ENCODE measurements at places on chromosomes 6 and 20.
A peak's percentile ranks its signal among the peaks of the same experiment; 100 is the strongest.

DNA sequence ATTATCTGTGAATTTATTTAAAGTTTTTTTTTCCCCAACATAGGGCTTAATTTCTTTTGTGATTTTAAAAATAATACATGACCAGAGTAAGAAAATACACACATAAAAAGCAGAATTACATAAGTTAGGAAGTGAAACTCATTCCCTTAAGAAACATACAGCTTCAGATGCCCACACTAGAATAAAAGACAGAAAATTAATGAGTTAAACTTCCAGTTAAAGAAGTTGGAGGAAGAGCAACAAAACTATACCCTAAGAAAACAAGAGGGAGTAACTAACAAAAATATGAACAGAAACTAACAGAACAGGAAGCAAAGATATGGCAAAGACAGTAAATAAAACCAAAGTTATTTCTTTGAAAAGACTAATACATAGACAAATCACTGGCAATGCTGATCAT, 107.6 kb upstream of the CEP85L start:
- no peak for DNase-seq

DNA sequence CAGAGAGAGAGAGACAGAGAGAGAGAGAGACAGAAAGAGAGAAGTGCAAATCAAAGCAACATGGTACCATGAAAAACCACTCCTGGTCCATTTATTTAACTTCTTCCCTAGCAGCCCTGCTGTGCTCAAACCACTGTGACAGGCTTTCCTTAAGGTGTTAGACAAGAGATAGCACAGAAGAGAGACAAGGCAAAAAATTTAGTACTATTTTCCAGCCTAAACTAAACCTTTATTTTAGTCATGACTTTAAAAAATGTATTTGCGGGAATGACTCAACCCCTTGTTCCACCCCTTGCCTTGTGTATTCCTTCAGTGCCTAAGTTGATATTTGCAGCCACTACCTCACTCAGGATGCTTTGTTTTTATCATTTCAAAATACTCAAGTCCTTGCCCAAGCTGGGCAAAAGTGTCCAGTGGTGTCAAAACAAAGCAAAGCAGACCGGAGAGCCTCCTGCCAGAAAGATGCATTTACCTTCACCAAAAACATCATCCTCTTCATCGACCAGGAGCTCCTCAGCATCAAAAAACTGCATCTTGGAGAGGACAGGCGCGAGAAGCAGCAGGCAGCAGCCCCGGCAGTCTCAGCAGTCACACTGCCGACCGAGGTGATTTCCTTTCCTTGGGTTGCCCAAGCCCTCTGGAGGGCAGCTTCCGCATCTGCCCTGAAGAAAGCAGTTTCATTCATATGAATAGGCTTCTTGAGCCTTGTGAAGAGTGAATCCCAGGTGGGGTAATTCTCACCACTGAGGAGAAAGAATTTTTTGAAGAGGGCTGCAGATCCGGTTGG, at the start of gene RIPOR2:
Gene RIPOR2, minus strand, starts transcription at position 595 of the 787 bp plus-strand sequence. Its CDS starts 62 bp downstream, at position 533.
- no peak for DNase-seq

- DNase-seq: no peak
Measured at GRCh38 chr6:54013966-54014365, 97.3 kb upstream of the MLIP start.

- no peak for DNase-seq
Measured at GRCh38 chr6:122671251-122671650, 61.0 kb downstream of the PKIB start.

GRCh38 chr6:96777113-96777512, 60.2 kb downstream of the GPR63 start:
- DNase-seq: no peak

GRCh38 chr6:41917528-41917927, 3.4 kb downstream of the MED20 start:
- DNase-seq: peak; percentile 96

DNA sequence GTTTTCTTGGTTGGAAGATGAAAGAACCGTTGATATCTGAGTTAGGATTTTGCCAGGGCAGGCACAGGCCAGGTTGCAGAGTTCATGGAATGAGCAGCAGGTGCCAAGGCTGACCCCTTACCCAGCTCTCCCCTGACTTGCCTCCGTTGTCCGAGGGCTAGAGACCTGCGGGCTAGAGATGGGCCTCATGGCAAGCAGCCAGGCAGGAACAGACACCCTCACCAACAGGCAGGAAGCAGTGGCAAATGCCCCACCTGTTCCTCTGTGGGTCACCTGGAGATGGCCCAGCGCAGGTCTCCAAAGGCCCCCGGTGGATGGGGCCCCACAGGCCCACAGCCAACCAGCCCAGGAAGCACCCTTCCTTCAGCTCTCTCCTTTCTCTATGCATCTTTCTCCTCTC, 186.7 kb upstream of the PMEPA1 start:
- no peak for DNase-seq

- no peak for DNase-seq
Measured at GRCh38 chr20:35436177-35436573, 1.9 kb downstream of the GDF5 start.

GRCh38 chr6:29976253-29976587, 33.9 kb downstream of the HLA-A start:
- no peak for DNase-seq

DNA sequence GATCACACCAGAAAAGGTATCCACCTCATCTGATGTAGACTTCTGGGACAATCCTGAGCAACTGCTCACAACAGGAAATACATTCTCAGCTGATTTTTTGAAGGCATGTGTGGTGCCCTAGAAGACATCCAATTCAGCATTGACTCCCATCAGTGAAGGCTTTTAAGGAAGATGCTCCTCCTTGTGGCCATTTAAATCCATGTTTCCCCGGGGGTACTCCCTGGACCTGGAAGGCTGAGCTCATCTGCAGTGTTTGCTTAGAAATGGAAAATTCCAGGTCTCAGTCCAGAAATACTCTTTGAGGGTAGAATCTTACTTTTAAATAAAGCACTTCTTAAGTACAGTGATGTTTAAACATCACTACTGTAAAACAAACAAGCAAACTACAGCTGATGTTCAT, 195.5 kb upstream of the PDE10A start:
- no peak for DNase-seq

- no peak for DNase-seq
Measured at GRCh38 chr20:9099372-9099771, 30.5 kb downstream of the PLCB4 start.

GRCh38 chr6:112579601-112580000, 232.5 kb downstream of the RFPL4B start:
- DNase-seq: peak; percentile 18

DNA sequence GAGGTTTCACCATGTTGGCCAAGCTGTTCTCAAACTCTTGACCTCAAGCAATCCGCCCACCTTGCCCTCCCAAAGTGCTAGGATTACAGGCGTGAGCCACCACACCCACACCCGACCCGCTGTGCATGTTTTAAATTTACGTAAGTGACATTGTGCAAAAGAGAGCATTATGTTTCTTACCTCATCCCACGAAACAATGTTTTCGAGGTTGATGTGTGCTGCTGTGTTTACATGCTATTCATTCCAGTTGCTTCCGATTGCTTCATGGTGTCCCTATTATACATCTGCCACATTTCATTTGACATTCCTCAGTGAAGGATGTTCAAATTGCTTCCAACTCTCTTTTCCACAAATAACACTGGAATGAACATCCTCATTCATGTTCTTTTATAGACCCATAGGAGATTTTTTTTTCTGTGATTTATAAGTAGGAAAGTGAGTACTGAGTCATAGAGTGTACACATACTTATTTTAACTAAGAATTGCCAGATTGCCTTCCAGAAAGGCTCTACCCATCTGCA, 403.9 kb upstream of the JARID2 start:
- peak; percentile 99 for DNase-seq

DNA sequence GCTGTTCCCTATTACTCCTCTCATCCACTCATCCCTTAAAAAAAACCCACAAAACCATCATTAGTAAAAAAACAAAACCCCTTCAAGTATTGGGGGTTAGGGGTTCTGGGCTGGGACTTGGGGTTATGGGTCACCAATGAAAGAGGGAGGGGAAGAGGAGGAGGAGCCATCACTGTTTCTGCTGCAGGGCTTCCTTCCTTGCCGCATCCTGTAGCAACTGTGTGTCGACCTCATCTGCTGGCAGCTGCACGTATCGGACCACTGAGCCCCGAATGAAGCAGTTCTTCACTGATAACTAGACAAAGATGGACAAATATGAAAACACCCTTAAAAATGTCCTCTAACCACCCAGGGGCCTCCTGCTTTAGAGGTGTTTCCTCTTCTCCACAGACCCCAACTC, 2.0 kb upstream of the VARS1 start:
- no peak for DNase-seq

GRCh38 chr20:37981568-37981967, 51.7 kb downstream of the TTI1 start:
- no peak for DNase-seq

GRCh38 chr6:85684809-85685171, 42.1 kb upstream of the SYNCRIP start:
- DNase-seq: no peak

GRCh38 chr20:33858666-33859065, 47.5 kb downstream of the CHMP4B start:
- DNase-seq: no peak

DNA sequence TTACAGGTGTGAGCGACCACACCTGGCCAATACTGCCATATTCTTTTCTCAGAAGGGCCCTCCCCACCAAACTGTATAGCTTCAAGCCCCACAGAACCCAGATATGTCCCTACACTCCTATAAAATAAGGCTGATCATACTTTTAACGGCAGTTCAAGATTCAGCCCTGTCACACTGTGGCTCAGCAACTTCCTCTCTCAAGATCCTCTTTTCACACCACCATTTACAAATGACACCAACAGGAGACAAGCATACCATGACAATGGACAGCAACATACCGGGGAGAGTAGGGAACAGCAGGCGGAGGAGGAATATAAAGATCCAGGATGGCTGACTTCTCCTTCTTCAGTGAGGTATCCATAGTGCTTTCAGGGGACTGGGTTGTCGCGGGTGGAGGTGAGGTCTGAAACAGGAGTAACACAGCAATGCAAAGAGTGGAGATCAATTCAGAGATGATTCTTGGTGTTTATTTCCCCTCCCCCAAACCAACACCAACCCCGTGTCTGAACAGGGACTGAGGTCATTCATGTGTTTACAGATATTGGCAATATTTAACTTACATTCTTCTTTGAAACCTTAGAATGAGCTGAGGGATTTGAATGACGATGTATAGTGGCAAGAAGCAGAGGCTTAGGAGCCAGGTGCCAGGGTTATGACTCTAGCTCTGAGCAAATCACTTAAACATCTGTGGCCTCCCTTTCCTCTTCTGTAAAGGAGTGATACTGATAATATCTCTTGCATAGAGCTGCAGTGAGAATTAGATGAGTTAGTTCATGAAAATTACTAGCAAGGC, 57.6 kb upstream of the IPCEF1 start:
- peak; percentile 73 for DNase-seq

DNA sequence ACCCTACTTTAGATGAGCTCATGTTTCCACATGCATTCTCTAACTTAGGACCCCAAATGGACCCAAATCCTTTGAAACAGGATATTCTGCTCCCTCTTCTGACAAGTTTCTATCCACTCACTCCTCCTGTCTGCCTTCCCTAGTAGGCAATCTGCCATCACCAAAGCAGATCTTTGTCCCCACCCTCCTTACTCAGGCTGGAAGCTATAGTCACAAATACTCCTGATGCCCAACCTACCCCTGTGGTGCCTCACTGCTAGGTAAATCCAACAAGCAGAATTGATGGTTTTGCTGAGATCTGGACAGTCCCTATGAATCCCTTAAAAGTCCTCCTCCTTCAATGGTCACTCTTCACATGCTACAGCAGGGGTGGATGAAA, 21.7 kb downstream of the ELOVL5 start:
- DNase-seq: no peak

- DNase-seq: no peak
Measured at GRCh38 chr6:32843331-32843978, 392 bp downstream of the PSMB8 start.

GRCh38 chr6:91633374-91634111, 1046.7 kb upstream of the MAP3K7 start:
- no peak for DNase-seq

DNA sequence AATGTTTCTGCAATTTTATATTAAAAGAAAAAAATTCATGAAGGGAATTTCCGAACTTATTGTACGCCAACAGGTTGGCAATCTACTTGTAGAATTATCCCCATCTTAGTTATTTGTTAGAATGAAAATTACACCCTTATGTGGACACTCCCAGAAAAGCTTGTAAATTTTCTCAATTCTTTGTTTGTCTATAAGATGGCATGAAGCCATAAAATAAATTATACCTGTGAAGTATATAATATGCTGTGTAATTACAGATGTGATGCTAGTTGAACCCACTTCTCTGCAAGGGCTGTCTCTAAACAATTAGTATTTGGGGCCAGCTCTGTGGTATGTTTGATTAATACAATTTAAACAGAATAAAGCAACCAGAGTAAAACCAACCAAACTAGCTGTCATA, 52.1 kb upstream of the DSP start:
- no peak for DNase-seq

- peak; percentile 89 for DNase-seq
Measured at GRCh38 chr6:28355743-28356665, 6.3 kb downstream of the ZKSCAN3 start.

- DNase-seq: no peak
Measured at GRCh38 chr6:168186438-168186837, 107.4 kb upstream of the FRMD1 start.

- DNase-seq: no peak
Measured at GRCh38 chr6:52186075-52186474, at the start of gene IL17A. IL17A (plus strand) TSS chr6:52186375; CDS start chr6:52186432, 57 bp downstream.

- peak; percentile 62 for DNase-seq
Measured at GRCh38 chr6:45930420-45931040, 85.1 kb downstream of the CLIC5 start.

- DNase-seq: no peak
Measured at GRCh38 chr20:56592211-56592610, 36.9 kb upstream of the TFAP2C start.

DNA sequence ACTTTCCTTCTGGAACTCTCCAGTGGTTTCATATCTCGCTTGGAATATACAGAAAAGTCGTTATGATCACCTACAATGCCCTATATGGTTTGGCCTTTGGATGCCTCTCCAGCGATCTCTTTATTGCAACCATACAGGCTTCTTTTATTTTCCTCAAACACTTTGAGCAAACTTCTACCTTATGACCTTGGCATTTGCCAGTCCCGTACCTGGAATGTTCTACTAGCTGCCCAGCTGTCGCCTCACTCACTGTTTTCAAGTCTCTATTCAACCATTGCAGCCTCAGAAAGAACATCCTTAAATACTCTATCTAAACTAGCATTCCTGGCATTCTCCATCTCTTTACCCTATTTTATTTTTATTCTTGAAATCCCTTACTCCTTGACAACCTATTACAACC, 50.4 kb upstream of the NEDD9 start:
- DNase-seq: no peak

- no peak for DNase-seq
Measured at GRCh38 chr6:122066200-122066599, 333.3 kb upstream of the HSF2 start.

GRCh38 chr6:143055213-143055612, 5.5 kb upstream of the AIG1 start:
- peak; percentile 45 for DNase-seq

- DNase-seq: no peak
Measured at GRCh38 chr20:32972181-32973076, 31.8 kb downstream of the SUN5 start.

DNA sequence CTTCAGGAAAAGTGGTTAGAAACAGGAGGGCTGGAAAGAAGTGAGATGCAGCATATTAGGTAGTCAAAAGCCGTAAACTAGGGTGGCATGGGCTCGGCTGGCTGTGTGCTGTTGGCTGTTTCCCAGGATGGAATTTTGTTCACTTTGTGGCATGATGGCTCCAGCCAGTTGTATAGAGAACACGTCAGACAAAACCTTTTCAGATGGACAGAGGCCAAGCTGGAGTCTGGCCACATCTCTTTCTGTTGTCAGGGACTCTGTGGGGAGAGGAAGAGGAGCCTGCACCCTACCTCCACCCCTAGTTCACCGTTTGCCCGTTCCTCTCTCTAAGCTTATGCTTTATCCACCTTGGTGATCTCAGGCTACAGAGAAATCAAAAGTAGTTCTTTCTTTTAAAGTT, 22.0 kb downstream of the C6orf89 start:
- DNase-seq: no peak
